ENCODE measurements at places on chromosomes 5 and 9.

GRCh38 chr5:125404056-125404455 lies 657.6 kb upstream of the ZNF608 start:
- DNase-seq: no peak

GRCh38 chr5:76457674-76458485 lies 54.8 kb downstream of the IQGAP2 start:
- DNase-seq: no peak

DNA sequence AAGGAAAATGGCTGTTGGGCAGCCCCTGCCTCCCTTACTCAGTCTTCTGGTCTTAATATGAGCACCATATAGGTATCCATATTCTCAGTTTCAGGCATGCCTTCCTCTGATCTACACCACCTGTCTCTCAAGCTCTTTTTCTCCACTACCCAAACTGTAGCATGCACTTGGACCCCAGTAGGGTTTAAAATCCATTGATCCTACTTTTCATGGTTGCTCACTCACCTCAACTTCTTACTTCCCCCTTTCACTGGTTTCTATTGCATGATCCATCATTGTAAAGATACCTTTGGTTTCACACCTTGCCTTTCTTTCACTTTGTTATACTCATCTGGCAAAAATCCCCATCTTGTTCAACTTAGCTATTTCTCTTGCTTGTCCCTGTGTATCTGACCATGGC lies 159.4 kb downstream of the KDM4C start:
- DNase-seq: no peak

DNA sequence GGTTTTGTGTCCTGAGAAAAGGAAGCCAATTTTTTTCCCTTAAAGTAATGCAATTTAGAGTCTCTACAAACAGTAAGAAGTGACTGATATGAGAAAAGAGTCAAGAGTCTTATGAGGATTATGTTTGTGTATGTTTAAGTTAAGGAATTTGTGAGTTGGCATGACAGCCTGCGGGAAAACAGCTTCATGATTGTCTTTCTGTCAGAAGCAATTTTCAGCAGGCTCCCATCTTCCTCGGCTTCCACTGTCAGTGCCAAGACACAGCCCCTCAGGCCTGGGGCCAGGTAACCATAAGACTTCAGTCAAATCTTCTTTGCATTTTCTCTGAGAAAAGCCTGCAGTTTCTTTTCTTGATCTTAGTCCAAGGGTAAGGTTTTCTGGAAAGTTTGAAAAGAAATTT lies 17.0 kb upstream of the SELENOP start:
- DNase-seq: no peak

DNA sequence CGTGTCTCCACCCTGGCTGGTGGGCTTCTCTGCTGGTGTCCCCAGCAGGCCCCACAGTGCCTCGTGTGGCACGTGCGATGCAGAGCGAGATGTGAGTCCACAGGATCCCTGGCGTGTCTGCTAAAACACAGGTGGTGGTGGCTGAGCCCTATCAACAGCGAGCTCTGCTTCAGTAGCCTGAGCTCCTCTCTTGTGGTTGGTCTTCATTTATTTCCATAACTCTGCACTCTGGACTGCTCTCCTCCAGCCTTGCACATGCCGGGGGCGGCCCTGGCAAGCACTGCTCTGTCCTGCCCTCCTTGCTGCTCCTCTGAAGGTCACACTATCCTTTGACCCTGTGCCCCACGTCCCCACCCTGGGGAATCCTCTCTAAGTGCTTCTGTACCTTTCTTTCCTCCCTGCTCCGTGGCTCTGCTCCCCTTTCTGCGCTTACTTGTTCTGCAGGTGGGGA lies 59.2 kb downstream of the NSUN2 start:
- no peak for DNase-seq

DNA sequence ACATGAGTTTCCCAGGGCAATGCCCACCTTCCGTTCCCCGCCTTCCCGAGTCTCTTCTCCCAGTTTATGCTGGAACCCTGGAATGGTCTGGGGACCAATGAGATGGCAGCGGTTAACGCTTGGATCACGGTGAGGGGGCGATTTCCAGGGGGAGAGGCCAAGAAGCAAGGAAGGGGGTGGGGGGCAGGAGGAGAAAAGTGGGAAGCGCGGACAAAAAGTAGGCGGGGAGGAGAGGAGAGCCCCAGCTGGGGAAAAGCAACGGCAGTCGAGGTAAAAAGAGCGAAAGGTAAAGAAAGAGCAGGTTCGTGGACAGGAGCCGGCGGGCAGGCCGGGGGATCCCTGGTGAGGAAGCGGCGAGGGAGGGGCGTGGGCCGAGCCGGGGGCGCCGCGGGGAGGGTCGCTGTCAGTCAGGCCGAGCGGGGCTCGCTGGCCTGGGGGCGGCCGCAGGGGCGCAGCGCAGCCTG lies 508 bp upstream of the SNCAIP start:
- no peak for DNase-seq

GRCh38 chr9:113536483-113537228 lies 73.1 kb downstream of the RGS3 start:
- DNase-seq: no peak

DNA sequence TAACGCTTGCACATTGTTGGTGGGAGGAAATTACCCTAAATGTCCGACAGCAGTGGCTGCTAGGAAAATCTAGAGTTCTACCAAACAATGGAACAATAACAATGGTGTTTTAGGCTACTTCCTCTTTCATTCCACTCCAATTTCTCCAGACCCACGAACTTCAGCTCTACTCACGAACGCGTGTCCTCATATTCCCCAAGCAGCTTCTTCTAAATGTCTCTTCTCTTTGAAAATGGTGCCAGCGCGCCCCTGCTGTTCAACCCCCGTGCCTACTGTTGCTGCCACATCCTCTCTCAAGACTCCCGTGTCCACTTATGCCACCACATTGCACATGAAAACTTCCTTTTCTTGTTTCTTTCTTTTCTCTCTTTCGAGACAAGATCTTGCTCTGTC lies 25.6 kb downstream of the OR2V2 start:
- DNase-seq: no peak

GRCh38 chr5:167961731-167962130 lies 329.7 kb upstream of the WWC1 start:
- DNase-seq: no peak

DNA sequence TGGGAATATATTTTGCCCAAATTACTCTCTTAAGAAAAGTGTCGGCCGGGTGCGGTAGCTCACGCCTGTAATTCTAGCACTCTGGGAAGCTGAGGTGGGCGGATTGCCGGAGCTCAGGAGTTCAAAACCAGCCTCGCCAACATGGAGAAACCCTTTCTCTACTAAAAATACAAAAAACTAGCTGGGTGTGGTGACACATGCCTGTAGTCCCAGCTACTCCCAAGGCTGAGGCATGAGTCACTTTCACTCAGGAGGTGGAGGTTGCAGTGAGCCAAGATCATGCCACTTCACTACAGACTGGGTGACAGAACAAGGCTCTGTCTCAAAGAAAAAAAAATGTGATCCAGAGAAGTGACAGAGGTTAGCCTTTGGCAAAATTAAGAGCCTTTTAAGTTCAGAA lies 26.4 kb upstream of the TMEM171 start:
- peak; percentile 44 for DNase-seq

GRCh38 chr9:127712371-127712770 lies 3.1 kb downstream of the PTRH1 start:
- no peak for DNase-seq

DNA sequence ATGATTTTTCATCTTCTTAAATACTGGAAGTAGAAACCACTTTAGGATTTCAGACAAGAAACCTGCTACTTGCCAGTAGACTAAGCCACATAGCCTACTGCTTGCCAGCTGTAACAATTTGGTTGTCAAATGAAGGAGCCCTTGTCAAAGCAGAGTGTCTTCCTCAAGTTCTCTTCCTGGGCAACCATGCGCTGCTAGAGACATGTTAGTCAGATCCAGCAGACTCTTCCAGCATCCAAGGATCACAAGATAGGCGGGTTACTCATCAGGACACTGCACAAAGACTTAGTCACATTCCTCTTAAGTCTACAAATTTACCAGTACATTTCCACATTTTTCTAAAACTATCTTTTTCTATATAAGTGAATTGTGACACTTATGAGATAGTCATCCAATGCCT lies 24.4 kb downstream of the SKIC3 start:
- DNase-seq: peak; percentile 32

GRCh38 chr9:75739884-75740611 lies 150.4 kb upstream of the PCSK5 start:
- DNase-seq: no peak

GRCh38 chr9:5052838-5053237 lies 67.8 kb downstream of the JAK2 start:
- no peak for DNase-seq

DNA sequence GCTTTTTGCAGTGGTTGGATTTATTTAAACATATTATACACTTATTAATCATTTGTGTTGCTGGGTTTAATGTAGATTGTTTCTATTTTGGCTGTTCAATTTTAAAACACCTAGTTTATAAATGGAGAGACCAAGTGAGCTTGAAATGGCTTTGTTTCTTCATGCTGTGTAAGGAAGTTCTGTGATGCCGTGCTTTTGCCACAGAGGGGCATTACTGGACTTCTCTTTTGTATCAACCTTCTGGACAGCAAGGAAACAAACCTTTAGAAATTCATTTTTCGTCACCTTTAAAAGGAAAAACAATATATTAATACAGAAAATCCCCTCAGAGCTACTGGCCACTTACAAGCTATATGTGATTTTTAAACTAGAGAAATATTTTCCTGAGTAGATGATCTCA lies 81.9 kb downstream of the DMRTA1 start:
- no peak for DNase-seq

DNA sequence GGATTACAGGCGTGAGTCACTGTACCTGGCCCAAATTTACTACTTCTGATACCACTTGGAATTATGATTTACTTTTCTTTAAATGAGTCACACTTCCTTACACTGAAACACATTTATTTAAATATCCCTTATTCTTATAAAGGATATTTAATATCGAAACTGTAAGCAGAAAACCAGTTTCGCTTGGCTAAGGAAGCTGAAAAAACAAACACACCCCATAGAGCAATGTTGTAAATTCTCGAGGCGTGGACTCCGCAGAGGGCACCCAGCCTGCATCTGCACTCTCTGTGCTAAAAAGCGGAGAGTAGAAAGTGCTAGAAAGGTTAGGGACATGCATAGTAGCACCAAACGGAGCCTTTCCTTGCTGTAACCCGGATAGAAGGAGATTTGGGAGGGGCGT lies 86.5 kb downstream of the HMCN2 start:
- no peak for DNase-seq

DNA sequence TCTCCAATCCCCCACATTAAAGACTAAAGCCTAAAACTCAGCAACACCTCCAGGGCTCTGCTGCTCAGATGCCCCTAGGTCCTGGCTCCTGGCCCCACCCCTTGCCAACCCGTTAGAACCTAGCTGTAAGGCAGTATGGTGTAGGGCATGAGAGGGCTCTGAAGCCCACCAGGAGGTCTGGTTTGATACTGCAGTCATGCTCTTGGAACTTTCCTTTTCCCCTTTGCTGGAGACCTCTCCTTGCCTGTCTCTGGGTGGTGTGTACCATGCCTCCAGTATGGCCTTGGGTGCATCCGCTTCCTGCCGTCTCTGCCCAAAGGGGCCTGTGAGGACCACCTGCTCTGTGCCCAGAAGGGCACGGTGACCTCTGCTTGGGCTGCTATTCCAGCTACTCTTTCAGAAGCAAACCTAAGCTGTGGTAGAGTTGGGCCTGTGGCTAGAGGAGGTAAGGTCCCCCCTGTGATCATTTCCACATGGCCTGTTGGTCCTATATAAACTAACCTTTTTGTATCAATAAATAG lies 3.5 kb downstream of the TENT4A start:
- DNase-seq: no peak

GRCh38 chr9:19988281-19988680 lies 199.4 kb upstream of the SLC24A2 start:
- DNase-seq: no peak

DNA sequence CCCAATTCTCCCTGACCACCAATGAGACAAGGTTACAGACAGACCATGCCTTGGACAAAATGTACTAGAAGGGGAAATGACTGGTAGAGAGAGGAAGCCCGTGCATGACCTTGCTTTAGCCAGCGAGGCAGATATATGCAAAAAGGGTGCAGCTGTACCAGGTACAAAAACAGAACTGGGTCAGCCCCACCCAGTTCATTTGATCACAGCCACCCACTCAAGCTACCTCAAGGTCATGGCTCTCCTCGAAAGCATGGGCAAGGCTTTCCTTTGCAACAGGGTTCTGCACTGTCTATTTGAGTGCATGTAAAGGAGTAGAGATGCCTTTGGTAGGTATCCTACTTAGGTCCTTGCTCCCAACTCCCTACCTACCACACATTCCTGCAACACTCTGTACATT lies 33.3 kb downstream of the TLE1 start:
- DNase-seq: no peak

Data from kidney capillary endothelial cell (primary cell).